ENCODE measurements at places on chromosomes 3 and 15. TPM values are rescaled to one million over a fixed set of nuclear protein-coding genes. Genes with fewer than 3 reads are reported as not detected.

- H3K27ac ChIP-seq, result no peak overlapping the region
- H3K36me3 ChIP-seq, result no peaks in the 10 kb centered on the region
- H3K27me3 ChIP-seq, result no peaks in the 10 kb centered on the region
These were observed 101.3 kb downstream of the UBE2E2 start for GRCh38 chr3:23304424-23304823.

DNA sequence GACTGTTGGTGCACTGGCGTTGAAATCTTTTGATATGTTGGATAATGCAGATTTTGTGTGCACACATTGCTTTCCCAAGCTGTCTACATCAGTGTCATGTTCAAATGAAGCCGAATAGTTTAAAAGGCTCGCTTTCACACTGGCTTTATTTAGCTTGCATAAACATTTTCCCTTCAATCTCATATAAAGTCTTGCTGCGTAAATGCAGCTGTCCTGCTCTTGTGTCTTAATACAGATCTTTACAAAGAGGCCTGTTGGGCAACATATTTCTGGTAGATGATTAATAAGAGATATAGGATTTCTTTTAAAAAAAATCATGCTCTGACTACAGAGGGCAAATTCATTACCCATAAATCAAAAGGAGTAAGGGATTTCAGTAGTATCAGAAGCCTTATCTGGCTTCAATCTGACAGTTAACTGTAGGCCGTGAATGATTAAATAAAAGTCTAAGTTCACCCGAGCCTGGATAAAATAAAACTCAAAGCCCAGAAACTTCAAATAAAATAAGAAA lies 937.2 kb downstream of the FHIT start:
- H3K27ac ChIP-seq, result no peak overlapping the region
- H3K36me3 ChIP-seq, result no peaks in the 10 kb centered on the region
- no peak for DNase-seq
- no peak overlapping the region for H3K4me3 ChIP-seq
- no peaks in the 10 kb centered on the region for H3K27me3 ChIP-seq

GRCh38 chr3:177522051-177522450 lies 324.8 kb upstream of the TBL1XR1 start:
- no peaks in the 10 kb centered on the region for H3K4me1 ChIP-seq
- H3K36me3 ChIP-seq, result peaks cover 4% of the 10 kb centered on the region
- no peak overlapping the region for H3K4me3 ChIP-seq
- no peak for DNase-seq
- no peaks in the 10 kb centered on the region for H3K27me3 ChIP-seq
- no peak overlapping the region for H3K27ac ChIP-seq

DNA sequence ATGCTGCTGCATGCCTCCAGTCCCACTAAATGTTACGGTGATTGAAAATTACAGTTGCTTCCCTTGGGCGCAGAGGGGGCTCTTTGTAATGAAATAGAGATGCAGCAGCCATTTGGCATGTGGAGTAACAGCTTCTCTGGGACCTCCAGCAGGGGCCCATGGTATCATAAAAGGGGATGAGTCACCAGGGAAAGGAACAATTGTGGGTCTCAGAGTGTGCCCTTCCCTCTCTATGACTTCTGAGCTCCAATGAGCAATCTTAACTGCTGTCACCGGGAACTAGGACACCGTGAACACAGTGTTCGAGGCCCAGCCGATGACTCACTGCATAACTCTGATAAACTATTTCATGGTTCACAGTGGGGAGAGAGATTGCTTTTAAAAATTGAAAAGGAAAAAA lies 164.8 kb upstream of the NUDT16 start:
- no peaks in the 10 kb centered on the region for H3K27me3 ChIP-seq
- H3K27ac ChIP-seq, result no peak overlapping the region
- DNase-seq, result no peak
- no peaks in the 10 kb centered on the region for H3K4me1 ChIP-seq
- H3K36me3 ChIP-seq, result no peaks in the 10 kb centered on the region

- H3K36me3 ChIP-seq, result peaks cover 6% of the 10 kb centered on the region
- H3K27ac ChIP-seq, result peak overlapping the region; percentile 36
- peaks cover 27% of the 10 kb centered on the region for H3K4me1 ChIP-seq
- no peaks in the 10 kb centered on the region for H3K27me3 ChIP-seq
- no peak for DNase-seq
These were observed 17.3 kb downstream of the SUCNR1 start for GRCh38 chr3:151890721-151891141.

- DNase-seq, result no peak
- no peaks in the 10 kb centered on the region for H3K4me1 ChIP-seq
- no peak overlapping the region for H3K27ac ChIP-seq
These were observed 627.1 kb downstream of the ROBO1 start for GRCh38 chr3:79140708-79141107.

DNA sequence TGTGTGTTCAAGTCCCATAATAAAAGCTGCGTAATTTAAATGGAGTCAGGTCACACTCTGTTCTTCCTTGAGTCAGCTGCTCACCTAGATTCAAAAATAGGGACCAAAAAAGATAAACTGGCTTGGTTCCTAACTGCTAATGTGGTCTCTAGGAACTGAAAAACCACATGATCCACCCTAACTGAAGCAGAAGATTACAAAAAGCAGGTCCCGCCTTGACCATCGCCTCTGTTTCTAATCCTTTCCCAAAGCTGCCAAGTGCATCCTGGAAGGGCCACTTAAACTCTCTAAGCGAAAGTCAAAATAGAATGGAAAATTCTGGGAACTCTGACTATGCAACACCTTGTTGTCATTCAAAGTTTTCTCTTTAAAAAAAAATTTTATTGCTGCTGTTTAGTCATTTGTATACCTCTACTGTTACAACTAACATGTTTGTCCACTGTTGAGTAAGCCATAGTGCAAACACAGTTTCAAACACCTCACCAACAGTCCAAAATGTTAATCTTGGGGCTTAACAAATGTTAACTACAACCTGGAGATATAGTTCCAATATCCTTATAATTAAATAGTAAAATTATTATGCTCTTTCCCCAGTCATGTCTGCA lies 88.9 kb upstream of the THBS1 start:
- H3K4me1 ChIP-seq, result peaks cover 6% of the 10 kb centered on the region
- no peak overlapping the region for H3K27ac ChIP-seq
- peaks cover 11% of the 10 kb centered on the region for H3K27me3 ChIP-seq
- DNase-seq, result no peak

- peaks cover 39% of the 10 kb centered on the region for H3K36me3 ChIP-seq
- H3K4me1 ChIP-seq, result no peaks in the 10 kb centered on the region
- no peak overlapping the region for H3K27ac ChIP-seq
- DNase-seq, result no peak
These were observed 39.2 kb downstream of the SLC24A1 start for GRCh38 chr15:65660927-65661326.

DNA sequence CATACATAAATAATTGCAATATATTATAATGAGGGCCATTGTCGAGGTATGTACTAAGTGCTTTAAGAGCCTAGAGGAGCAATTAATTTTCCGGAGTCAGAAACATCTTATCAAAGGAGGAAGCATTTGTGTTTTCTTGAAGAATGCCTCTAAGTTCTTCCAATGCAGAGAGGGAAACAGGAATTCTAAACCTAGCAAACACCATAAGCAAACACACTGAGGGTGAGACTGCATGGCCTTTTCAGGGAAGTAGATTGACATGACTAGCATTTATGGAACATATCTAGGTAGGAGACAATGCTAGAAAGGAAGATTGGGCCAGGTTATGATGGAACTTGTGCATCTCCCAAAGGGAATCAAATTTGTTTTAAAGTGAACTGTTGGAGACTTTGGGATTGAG lies 7.2 kb upstream of the PLCL2 start:
- no peaks in the 10 kb centered on the region for H3K36me3 ChIP-seq
- no peak overlapping the region for H3K4me3 ChIP-seq
- H3K27me3 ChIP-seq, result peaks cover 14% of the 10 kb centered on the region
- no peak for DNase-seq
- H3K4me1 ChIP-seq, result no peaks in the 10 kb centered on the region

DNA sequence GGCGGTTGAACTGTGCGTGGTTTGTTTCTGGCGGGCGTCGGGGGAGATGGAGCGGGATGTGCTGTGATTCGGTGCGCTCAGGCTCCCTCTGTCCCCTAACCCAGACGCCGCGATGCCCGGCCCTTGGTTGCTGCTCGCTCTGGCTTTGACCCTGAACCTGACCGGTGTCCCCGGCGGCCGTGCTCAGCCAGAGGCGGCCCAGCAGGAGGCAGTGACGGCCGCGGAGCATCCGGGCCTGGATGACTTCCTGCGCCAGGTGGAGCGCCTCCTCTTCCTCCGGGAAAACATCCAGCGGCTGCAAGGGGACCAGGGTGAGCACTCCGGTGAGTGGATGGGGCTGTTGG lies 1.2 kb downstream of the TRH start:
- no peak overlapping the region for H3K27ac ChIP-seq
- H3K36me3 ChIP-seq, result no peaks in the 10 kb centered on the region
- no peak for DNase-seq

DNA sequence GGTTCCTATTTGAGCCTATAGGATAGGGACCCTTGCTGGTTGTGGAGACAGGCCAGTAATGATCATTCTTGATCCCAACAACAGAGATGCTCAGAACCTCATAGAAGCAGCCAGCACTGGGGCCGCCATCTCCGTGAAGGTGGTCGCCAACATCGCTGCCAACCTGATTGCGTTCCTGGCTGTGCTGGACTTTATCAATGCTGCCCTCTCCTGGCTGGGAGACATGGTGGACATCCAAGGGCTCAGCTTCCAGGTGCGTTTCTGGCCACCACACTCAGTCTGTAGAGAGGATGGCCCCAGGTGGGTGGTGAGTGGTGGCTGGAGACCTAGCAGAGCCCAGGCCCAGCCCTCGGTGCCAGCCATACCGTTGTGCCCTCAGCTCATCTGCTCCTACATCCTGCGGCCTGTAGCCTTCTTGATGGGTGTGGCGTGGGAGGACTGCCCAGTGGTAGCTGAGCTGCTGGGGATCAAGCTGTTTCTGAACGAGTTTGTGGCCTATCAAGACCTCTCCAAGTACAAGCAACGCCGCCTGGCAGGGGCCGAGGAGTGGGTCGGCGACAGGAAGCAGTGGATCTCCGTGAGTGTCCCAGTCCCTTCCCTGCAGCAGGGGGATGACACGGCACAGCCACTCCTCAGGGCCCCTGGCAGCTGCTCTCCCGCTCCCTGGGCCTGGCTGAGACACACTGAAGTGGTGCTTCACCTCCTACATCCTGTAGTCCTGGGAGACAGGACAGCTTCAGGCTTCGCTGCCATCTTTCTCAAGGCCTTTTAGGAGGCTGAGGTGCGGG lies 46.5 kb upstream of the PDE8A start:
- H3K36me3 ChIP-seq, result no peaks in the 10 kb centered on the region
- peaks cover 2% of the 10 kb centered on the region for H3K4me1 ChIP-seq
- no peak for DNase-seq
- peaks cover 11% of the 10 kb centered on the region for H3K27me3 ChIP-seq

GRCh38 chr3:160372780-160373179 lies 26.2 kb downstream of the IFT80 start:
- no peak overlapping the region for H3K27ac ChIP-seq
- DNase-seq, result no peak
- peaks cover 1% of the 10 kb centered on the region for H3K4me1 ChIP-seq
- no peak overlapping the region for H3K4me3 ChIP-seq
- no peaks in the 10 kb centered on the region for H3K27me3 ChIP-seq
- peaks cover 28% of the 10 kb centered on the region for H3K36me3 ChIP-seq

GRCh38 chr3:195245531-195245951 lies 25.4 kb downstream of the XXYLT1 start:
- H3K4me1 ChIP-seq, result peaks cover 6% of the 10 kb centered on the region
- no peak overlapping the region for H3K4me3 ChIP-seq
- H3K27me3 ChIP-seq, result no peaks in the 10 kb centered on the region
- H3K27ac ChIP-seq, result no peak overlapping the region
- no peaks in the 10 kb centered on the region for H3K36me3 ChIP-seq
- no peak for DNase-seq

DNA sequence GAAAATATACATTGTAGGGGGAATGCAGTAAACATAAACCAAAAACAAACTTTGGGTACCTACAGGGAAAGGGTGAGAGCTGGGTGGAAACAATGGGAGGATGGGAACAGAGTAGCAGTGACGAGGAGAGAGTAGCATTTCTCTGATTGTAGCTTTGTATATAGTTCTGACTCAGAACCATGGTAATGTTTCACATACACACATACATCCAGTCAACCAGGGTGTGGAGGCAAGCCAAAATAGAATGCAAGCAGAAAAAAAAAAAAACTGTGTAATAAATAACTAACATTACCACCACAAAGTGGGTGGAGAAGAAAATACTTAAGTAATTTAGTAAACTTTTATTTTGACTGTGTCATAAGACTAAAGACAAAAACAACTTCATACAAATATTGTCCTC lies 27.2 kb downstream of the BCL2A1 start:
- peaks cover 11% of the 10 kb centered on the region for H3K4me1 ChIP-seq
- H3K27ac ChIP-seq, result no peak overlapping the region
- DNase-seq, result no peak

- peaks cover 10% of the 10 kb centered on the region for H3K4me1 ChIP-seq
- H3K27me3 ChIP-seq, result no peaks in the 10 kb centered on the region
- no peak overlapping the region for H3K27ac ChIP-seq
- H3K36me3 ChIP-seq, result peaks cover 4% of the 10 kb centered on the region
These were observed 22.2 kb downstream of the SSR3 start for GRCh38 chr3:156532730-156533129.

DNA sequence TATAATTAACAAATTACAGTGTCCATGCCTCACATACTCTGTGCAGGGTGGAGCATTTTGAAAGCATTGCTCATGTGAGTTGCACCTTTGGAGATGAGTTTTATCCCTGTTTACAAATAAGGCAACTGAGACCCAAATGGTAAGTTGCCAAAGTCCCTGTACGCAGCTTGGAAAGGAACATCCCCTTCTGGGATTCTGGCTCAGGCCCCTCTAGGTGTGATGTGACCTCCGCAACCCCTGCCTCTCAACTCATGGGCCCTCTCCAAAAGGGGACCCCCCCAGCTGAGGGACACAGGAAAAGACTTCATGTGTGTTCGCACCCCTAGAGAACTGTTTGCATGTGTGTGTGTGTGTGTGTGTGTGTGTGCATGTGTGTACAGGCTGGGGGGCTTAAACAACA lies 25.3 kb downstream of the PRR20G start:
- H3K27ac ChIP-seq, result no peak overlapping the region
- H3K36me3 ChIP-seq, result no peaks in the 10 kb centered on the region
- DNase-seq, result no peak
- H3K27me3 ChIP-seq, result peaks cover 2% of the 10 kb centered on the region

DNA sequence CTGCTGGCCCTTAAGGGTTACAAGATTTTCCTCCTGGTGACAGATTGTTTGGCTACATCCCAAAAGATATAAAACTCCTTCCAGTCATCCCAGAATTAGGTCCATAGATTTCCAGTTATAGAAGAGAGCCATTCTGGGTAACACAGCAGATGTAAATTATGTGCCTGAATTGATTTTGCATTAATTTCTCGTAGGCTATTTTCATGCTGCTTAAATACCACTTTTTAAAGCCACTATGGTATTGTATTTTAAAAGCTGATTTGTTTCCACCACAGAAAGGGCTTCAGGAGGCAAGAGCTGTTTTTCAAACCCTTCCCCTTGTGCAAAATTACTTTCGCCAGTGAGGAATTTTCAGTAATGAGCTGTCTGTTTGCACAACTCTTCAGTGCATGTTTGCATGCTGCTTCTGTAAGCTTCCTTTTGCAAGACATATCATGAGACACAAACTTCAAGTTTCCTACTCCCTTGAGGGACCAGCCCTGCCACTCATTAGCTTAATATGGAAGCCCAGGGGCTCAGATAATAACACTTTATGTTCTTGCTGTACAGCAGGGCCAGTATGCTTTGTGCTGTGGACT lies 105.4 kb upstream of the TNIK start:
- peaks cover 33% of the 10 kb centered on the region for H3K4me1 ChIP-seq
- no peak overlapping the region for H3K27ac ChIP-seq
- H3K4me3 ChIP-seq, result no peak overlapping the region

The LYZL4 gene
- total RNA-seq, result not detected

The CILP gene
- total RNA-seq, result not detected

The DUOXA2 gene
- total RNA-seq, result not detected

The ERC2 gene
- not detected for total RNA-seq

The CADM2 gene
- total RNA-seq, result not detected

The SERINC4 gene
- 0.15 TPM for total RNA-seq

The ZBED2 gene
- total RNA-seq, result 36.6 TPM

The FBXO40 gene
- total RNA-seq, result not detected

The APBA2 gene
- total RNA-seq, result 0.93 TPM

The PAQR9 gene
- total RNA-seq, result not detected

The MYLK gene
- 0.50 TPM for total RNA-seq

The LNP1 gene
- total RNA-seq, result 1.9 TPM

Measured in activated CD4-positive, alpha-beta memory T cell treated with anti-CD3 and anti-CD28 coated beads, Interleukin-2, amount 10 ng/mL, durations not matched to agents 7 days and 5 days (primary cell).